ENCODE measurements at places on chromosomes 7 and 10. TPM values are rescaled to one million over a fixed set of nuclear protein-coding genes. Genes with fewer than 3 reads are reported as not detected.

Gene KIF11
- 42.0 TPM for total RNA-seq

Gene ZNF804B
- not detected for total RNA-seq

Gene TPST1
- 69.1 TPM for total RNA-seq

Gene ASZ1
- total RNA-seq: not detected

Gene PLXNA4
- 7.9 TPM for total RNA-seq
